Effector memory CD4-positive, alpha-beta T cell (primary cell): ENCODE measurements at places on chromosomes 11 and 22.

GRCh38 chr11:60923800-60924109 lies 505 bp upstream of the TMEM132A start:
- DNase-seq, result no peak

- DNase-seq, result no peak
Observed at GRCh38 chr22:43697894-43698293, 114.2 kb downstream of the EFCAB6 start.

DNA sequence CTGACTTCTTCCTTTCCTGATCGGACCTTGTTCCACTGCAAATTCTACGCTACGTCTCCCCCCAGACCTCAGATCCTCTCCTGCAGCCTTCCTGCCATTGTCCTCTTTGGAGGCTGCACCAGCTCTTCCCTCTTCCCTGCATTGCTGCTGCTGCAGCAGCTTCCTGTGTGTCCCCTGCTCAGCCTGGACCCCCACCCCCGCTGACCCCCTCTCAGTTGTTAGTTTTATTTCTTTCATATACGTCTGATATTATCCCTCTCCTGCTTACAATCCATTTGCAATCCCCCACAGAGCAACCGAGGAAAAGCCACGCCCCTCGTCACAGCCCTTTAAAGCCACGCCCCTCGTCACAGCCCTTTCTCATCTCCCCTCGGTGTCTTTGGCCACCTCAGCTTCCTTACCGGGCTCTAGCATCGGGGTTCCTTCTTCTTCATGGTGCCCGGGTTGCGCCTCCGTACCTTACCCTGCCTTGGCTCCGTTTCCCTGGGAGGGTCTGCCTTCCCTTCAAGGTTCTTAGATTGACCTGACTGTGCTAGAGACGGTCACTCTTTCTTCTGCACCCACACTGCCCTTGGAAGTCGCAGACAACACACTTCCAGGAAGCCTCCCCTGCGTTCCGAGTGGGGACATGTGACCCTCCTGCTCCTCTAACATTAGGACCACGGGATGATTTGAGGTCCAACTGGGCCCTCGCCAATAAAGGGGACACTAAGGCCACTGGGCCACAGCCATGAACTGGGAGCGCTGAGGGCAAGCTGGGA lies 4.8 kb downstream of the MRGPRG start:
- DNase-seq, result no peak

GRCh38 chr22:46132830-46133587 lies 17.3 kb upstream of the PPARA start:
- no peak for DNase-seq

GRCh38 chr11:97738751-97739150 lies 1282.0 kb upstream of the CNTN5 start:
- no peak for DNase-seq

- no peak for DNase-seq
Observed at GRCh38 chr11:111059726-111060125, 185.8 kb upstream of the POU2AF2 start.

DNA sequence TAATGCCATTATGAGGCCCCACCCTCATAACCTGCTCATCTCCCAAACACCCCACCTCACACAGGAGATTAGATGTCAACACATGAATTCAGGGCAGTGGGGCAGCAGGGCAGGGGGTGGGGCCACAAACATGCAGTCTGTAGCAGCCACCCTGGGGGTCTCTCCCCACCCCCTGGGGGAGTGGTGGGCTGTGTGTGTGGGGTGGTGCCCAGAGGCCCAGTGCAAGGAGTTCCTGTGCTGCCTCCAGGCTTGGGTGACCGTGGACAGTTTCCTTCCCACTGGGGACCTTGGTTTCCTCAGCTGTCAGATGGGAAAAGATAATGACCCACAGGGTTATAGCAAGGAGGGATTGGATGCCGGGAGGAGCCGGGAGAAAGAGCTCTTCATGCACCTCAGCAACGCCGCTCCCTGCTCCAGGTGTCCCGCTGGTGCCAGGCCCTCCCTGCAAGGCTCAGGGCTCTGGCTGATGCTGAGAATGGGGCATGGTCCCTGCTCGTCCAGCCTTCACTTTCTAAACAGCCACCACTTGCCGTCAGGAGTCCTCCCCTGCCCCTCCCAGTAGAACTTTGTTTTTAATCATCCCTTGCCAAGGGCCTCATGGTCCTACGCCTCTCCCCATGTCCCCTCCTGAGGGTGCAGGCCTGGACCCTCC lies 2.0 kb upstream of the MRGPRF start:
- DNase-seq, result no peak

GRCh38 chr11:75510004-75510722 lies 15.6 kb downstream of the GDPD5 start:
- DNase-seq, result no peak

DNA sequence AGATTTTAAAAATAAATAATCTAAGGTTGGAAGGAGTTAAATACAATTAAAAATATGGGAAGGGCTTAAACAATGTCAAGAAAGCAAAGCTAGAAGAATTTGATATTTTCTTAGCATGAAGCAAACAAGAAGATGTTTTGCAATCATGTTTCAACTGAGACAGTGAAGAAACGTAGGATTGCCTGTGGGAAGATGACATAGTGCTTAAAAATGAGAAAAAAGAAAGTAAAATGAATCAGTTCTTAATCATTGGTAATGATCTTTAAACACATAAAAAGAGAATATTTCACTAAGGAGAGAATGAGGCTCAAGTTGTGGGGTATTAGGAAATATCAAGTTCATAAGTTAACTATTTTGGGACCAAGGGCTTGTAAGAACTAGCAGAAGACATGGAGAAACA lies 855.0 kb downstream of the METTL15 start:
- DNase-seq, result no peak

DNA sequence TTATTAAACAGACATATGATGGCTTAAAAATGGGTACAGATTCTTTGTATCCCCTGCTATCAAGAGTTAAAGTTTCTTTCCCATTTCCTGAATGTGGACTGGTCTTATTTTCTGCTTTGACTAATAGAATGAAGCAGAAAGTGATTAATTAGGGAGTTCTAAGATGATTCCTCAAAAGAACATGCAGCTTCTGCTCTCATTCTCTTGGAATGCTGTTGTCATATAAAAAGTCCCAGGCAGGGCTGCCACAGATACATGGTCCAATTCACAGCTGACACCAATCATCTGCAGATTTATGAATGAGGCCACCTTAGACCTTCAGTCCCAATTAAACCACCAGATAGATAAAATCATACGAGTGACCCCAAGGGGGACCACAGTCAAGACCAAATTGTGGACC lies 844.5 kb upstream of the RAG2 start:
- no peak for DNase-seq

DNA sequence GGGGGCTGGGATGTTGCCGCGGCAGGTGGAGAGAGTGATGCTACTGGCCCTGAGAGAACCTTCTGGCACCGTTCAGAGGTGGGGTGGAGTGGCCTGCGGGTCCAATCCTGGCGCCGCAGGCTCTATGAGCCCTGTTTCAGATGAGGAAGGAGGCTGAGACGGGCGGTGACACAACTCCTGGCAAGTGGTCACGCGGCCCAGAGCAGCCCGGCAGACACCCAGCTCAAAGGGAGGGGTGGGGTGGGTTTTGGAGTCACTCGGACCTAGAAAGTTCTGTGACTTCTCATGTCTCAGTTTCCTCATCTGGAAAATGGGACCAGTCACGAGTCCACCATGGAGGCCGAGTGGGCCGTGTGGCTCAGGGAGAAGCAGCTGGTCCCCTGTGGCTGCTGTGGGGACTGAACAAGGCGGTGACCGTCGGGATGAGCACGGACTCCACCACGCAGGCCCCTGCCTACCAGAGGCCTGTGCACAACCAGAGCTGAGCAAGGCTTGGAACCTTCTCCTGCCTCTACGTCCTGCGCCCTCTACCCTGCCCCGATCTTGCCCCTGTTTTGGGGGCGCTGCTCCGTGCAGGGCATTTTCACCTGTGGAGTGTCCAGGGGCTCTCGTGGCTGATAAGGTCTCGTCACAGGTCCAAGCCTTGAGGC lies 3.7 kb downstream of the TSPO start:
- no peak for DNase-seq
